ENCODE measurements at places on chromosomes 12 and 14. TPM values are rescaled to one million over a fixed set of nuclear protein-coding genes. Genes with fewer than 3 reads are reported as not detected.
A peak's percentile ranks its signal among the peaks of the same experiment; 100 is the strongest.

ADGRD1 gene
- total RNA-seq: 16.4 TPM

SHMT2 gene
- total RNA-seq: 70.1 TPM

C14orf132 gene
- total RNA-seq: 35.2 TPM

RGS6 gene
- 5.6 TPM for total RNA-seq

NGB gene
- total RNA-seq: not detected

FSCB gene
- total RNA-seq: 0.10 TPM

SYNE3 gene
- 15.2 TPM for total RNA-seq

ACOT6 gene
- total RNA-seq: not detected

ZDHHC22 gene
- total RNA-seq: 0.41 TPM

TMPRSS12 gene
- not detected for total RNA-seq

GALNT8 gene
- 2.1 TPM for total RNA-seq

FAM181A gene
- 0.31 TPM for total RNA-seq

RSRC2 gene
- 77.9 TPM for total RNA-seq

RNF212B gene
- not detected for total RNA-seq

GRCh38 chr14:65745396-65746190, 333.1 kb downstream of the FUT8 start:
- no peak for DNase-seq

GRCh38 chr12:6471989-6472360, 1.5 kb upstream of the VAMP1 start:
- no peak for DNase-seq

DNA sequence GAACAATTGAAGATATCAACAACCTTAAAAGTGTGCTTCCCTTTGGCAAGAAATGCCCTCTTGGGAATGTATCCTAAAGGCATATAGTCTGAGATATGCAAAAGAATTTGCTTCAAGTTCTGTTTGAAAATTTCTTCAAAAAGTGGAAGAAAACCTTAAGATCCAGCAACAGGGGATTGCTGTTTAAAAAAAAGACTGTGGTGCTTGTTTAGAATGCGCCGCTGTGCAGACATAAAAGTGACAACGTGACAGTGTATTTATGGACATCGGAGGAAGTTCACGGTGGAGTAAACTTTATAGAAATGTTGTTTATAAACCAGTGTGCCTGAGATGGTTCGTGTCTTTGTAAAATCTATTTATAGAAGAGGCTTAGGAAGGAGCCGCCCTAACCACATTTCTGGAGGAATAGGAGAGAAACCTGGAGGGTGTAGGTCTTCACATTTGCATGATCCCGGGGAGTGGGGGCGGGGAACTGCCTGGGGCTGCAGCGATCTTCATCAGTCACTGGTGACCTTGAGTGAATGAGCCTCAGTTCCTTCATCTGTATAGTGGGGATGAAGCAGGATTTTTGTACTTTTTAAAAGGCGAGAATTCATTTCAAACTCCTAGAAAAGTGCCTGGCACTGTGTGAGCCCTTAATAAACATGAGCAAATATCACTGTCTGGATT, 27.5 kb downstream of the ADGRD1 start:
- no peak for DNase-seq

DNA sequence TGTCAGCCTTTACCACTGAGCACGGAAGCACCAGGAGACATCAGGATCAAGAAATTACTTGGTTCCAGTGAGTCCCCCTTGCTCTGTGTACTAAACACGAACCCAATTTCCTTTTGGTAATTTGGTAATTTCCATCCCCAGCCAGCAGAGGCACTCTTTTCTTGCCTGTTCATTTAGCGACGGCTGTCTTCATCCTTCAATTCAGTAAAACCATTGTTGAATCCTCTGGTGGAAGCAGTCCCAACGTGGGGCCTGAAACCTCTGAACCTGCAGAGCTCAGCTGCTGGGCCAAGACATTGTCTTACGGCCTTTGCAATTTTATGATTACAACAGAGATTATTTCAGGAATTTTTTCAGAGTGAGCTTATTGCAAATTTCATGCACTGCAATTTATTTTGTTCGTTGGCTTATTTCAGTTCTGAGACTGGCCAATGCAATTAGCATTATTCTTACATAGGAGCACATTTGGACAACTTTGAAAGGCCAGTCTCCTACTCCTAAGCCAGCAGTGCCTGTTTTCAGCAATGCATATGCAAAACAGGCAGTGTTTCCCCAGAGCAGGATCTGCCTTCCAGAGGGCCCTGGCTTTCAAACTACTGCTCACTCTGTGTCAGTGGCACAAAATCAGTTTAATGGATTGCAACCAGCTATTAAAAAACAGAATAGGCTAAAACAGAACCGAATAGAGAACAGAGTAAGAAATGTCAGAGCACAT, 372.9 kb upstream of the TMEM132C start:
- peak; percentile 14 for DNase-seq

DNA sequence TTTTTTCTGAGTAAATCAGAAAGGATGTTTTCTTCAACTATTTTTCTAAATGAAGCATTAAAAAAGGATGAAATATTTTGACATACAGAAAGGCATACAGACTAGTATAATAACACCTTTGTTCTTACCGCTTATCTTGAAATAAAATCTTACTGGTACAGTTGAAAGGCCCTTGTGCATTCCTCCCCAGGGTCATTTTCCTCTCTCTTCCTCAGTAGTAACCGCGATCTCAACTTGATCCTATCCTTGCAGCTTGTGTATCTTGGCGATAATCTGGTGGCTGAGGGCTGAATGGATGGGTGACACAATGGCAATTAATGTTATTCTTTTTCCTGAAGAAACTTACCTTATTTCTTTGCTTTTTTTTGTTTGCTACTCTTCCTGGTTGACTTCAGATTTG, 18.5 kb downstream of the GAS2L3 start:
- DNase-seq: no peak

DNA sequence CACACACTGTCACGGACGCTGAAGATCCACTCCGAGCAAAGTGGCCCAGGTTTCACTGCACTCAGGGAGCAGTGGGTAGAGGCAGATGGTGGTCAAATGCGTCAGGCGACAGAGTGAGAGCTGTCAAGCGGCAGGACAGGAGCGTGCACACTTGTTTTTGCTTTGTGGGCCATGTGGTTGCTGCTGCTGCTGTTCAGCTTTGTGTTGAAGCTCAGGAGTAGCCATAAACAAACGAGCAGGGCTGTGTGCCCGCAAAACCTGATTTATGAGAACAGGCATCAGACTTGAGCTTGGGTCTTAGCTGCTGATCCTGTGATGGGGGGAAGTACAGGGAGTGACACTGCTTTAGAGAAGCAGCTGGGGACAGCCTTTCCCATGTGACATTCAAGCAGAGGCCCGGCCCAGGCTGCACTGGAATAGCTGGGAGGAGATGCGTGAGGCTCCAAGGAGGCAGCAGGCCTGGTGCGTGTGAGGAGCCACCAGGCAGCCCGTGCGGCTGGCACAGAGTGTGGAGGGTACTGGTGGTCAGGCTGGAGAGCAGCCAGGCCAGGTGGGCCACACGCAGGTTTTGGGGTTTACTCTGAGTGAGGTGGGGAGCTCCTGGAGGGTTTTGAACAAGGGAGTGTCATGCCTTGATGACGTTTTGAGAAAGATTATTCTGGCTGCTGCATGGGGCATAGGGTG, 31.1 kb upstream of the ASPG start:
- DNase-seq: no peak

GRCh38 chr14:68809524-68809923, 16.7 kb upstream of the ZFP36L1 start:
- no peak for DNase-seq

GRCh38 chr14:95228240-95228639, 70.9 kb upstream of the DICER1 start:
- no peak for DNase-seq

- no peak for DNase-seq
Measured at GRCh38 chr12:113443030-113443539, 20.9 kb downstream of the SDSL start.

DNA sequence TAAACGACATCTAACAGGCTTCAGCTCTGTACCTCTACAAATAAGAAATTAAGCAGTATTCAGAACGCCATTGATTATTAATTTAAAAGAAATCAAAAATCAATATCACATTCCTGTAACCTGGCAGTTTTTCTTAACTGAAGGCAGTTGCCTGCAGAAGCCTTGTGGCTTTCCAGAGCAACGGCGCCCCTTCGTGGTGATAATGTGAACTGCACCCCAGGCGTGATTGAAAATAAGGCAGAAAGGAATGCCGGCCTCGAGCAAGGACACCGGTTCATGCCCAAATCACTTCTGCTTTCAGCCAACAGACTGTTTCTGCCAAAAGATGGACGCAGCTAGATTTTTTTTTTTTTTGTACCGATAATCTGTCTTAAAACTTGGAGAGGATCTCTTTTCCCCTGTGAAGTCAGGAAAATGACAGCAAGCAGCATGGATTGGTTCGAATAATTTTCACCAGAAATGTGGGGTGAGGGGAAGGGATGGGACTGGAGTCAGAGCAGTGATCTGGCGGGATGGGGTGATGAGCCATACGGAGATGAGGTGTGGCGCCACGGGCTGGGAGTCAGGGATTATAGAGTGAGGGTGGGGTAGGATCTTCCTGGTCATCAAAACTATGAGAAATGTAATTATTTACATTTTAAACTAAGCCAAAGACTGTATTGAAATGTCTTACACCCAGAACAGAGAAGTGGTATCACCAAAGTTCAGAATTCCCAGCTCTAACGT, 473.0 kb downstream of the DPF3 start:
- DNase-seq: peak; percentile 88

GRCh38 chr12:124167141-124167540, 127.8 kb upstream of the RFLNA start:
- no peak for DNase-seq

- DNase-seq: no peak
Measured at GRCh38 chr12:68483592-68484383, 126.9 kb upstream of the RAP1B start.

GRCh38 chr14:55123101-55123500, 6.0 kb upstream of the LGALS3 start:
- peak; percentile 62 for DNase-seq

DNA sequence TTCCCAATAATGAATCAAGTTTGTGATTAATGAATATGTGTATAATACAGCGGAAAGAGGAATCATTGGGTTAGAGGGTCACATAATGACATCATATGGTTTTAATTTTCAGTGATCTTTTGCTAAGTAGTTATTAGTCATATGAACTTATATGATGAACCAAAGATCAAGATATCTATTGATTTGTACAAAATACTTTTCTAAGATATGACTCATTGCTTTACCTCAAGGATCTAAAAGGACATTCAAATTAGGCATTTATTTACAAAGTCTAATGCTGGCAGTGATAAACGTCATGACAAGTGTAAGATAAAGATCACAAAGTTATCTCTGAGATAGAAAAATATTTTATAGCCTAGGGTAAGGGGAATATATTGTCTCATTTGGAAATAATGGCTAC, 417.8 kb downstream of the RPL10L start:
- DNase-seq: no peak

DNA sequence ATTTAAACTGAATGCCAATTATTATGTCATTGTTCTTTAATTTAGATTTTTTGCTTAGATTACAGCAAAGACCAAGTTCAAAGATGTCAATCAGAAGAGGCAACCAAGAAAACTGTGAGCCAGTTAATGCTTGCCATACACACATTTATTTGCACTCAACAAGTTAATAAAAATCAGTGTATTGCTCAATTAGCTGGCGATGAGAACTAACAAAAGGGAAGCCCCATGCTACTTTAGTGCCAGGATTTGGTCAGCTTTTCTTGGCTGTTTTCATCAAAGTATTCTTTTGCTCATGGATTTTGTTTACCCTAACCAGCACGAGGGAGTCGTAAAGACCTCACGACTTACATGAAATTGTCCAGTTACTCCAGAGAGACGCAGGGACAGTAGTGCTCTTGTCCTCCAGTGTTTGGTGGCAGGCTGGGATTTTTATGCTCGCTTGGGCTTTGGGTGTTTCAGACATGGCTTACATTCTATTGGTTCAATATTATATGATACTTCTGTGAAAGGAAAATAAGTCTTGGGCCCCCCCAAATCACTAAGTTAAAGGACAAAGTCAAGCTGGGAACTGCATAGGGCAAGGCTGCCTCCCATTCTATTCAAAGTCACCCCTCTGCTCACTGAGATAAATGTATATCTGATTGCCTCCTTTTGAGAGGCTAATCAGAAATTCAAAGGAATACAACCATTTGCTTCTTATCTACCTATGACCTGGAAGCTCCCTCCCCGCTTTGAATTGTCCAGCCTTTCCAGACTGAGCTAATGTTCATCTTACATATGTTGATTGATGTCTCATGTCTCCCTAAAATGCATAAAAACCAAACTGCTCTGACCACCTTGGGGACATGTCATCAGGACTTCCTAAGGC, 7.4 kb upstream of the B4GALNT1 start:
- DNase-seq: no peak

DNA sequence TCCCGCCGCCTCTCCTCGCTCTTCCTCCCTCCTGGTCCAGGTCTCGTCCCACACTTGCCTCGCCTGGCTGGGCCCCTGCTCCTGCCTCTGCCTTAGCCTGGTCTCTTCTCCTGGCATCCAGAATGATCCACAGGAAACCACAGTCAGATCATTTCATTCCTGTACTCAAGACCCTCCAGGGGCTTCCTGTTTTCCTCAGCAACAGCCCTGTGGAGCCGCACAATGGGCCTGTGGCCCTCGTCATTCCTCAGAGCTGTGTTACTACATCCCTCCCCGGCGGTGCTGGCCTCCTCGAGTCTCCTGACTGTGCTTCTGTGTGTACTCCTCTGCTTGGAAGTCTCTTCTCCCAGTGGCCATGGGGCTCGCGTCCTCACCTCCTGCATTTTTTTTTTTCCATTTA, 20.1 kb downstream of the ATP6V0A2 start:
- DNase-seq: no peak

DNA sequence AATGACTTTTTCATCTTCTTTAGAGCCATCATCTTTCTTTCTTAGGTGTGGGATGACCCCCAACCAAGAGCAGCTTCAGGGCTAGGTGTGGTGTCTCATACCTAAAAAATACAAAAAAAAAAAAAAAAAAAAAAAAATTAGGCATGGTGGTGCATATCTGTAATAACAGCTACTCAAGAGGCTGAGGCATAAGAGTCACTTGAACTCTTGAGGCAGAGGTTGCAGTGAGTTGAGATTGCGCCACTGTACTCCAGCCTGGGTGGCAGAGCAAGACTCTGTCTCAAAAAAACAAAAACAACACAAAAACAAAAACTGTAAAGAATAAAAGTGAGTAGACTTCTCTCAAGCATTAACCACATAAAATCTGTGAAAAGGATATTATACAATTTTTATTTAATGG, 8.0 kb upstream of the ATF7IP start:
- DNase-seq: no peak

DNA sequence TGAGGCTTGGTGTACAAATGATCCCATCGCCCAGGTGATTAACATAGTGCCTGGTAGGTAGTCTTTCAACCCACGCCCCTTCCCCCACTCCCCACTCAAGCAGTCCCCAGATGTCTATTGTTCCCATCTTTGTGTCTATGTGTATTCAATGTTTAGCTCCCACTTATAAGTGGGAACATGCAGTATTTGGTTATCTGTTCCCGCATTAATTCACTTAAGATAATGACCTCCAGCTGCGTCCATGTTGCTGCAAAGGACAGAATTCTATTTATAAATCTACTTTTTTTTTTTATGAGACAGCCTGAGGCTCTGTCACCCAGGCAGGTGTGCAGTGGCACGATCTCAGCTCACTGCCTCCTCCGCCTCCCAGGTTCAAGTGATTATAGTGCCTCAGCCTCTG, 15.7 kb downstream of the SPX start:
- no peak for DNase-seq

Measured in tongue (tissue), 3 donors.